ENCODE measurements at places on chromosomes 11 and 22. TPM values are rescaled to one million over a fixed set of nuclear protein-coding genes. Genes with fewer than 3 reads are reported as not detected.

- no peak for DNase-seq
Measured at GRCh38 chr11:113199866-113200265, 114.5 kb upstream of the TTC12 start.

- no peak for DNase-seq
Measured at GRCh38 chr22:20798974-20799373, 25.1 kb downstream of the SERPIND1 start.

- no peak for DNase-seq
Measured at GRCh38 chr11:6067502-6067901, 36.9 kb upstream of the OR56A1 start.

GRCh38 chr11:120608760-120609211 is 97.2 kb downstream of the GRIK4 start:
- DNase-seq = peak; percentile 40

DNA sequence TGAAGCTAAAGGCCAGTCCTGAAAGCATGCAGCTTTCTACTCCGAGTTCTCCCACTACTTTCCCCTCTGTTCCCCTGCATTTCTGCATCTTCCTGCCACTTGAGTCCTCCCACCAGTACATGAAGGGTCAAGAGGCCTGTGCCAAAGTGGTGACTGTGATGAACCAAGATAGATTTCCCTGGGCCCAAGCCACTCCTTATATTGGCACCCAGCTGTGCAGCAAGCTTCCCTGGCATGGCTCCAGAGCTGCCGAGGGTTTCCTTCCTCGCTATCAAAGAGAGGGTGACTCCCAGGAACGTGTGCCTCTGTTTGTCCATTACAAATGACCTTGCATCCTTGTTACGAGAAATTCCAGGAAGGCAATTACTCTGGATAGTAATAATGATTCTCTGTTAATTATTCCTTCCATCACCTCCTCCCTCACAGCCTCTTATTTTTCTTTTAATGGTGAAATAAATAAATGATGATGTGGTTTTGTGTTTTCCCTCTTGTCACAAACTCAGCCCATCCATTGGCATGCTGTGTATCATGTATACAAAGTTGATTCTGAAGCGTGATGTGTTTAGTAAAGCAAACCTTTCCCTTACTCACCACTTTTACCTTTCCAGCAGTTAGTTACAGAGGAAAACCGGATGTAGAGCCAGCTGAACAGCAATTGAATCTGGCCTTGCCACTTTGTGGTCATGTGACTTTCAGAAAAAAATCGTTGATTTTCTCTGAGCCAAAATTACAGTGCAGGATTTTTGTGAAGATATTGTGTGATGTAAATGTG is 8.3 kb downstream of the SRSF8 start:
- peak; percentile 77 for DNase-seq

PRR14L gene
- total RNA-seq = 17.7 TPM

GRCh38 chr22:25930788-25931310 is 188.9 kb downstream of the MYO18B start:
- no peak for DNase-seq

DNA sequence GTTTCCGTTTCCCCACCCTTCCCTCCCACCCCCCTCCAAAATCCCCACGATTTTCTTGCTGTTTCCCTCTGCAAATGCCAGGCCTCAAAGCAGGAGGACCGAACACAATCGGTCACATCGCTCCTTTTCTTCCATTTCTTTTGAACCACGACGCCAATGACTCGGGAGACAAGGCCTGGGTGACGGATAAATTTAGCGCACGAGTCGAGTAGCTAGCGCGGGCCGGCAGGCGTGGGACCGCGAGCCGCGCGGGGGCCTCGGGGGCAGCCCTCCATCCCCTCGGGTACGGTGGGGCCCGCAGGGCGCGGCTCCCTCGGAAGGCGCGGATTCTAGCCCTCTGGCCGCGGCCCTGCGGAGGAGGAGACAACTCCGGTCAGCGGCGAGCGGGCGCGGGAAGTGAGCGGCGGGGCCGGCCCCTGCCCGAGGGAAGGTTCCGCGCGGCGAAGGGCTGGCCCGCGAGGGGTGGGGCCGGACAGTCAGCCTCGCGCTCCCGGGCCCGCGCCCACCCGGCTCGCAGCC is 414 bp downstream of the JOSD1 start:
- peak; percentile 72 for DNase-seq

- DNase-seq = no peak
Measured at GRCh38 chr11:12642806-12643428, 31.3 kb upstream of the TEAD1 start.

DNA sequence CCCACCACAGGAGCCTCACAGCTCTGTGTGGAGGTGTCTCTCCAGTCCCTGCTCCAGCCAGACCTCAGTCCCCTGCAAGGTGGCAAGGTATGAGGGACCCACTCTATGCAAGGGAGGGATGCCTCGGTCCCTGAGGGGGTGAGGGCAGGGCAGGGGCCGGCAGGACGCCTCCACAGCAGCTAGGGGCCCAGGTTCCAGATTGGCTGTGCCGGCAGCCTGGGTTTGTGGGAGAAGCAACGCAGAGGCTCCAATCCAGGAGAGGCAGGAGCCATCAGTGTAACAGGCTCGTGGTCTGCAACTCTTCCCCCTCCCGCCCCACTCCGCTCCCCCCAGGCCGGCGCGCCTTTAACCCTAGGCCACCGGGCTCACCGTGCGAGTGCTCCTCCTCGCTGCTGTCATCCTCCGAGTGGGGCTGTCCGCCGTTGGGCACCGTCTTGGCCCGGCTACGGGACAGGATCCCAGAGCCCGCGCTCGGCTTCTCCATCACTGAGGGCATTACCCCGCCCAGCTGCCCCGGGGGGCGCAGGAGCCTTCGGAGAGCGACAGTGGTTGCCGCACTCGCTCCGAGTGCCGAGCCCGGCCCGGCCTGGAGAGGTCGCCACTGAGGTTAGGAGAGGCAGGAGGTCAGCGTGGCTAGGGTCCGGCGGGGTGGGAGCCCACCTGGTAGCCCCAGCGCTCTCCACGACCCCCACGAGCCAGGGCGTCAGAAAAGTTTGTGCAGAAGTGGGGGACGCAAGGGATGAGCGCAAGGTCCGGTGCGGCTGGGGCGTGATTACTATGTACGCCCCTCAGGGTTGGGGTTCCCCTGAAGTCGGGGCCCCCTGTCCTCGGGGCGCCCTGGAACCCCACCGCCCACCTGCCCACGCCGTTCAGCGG is 765 bp downstream of the RCOR2 start:
- DNase-seq = peak; percentile 56

DNA sequence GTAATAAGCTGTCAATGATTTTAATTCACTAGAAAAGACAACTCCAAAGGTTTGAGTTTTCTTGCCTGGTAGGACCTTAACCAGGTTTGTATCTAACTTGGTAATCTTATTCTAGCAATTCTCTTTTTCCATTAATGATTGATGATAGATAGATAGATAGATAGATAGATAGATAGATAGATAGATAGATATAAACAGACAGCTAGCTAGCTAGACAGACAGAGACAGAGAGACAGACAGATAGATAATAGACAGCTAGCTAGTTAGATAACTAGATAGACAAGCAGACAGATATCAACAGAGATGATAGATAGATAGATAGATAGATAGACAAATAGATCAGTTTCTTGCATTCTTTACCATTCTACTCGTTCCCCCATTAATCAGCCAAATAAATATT is 15.3 kb downstream of the TMPRSS6 start:
- no peak for DNase-seq

DNA sequence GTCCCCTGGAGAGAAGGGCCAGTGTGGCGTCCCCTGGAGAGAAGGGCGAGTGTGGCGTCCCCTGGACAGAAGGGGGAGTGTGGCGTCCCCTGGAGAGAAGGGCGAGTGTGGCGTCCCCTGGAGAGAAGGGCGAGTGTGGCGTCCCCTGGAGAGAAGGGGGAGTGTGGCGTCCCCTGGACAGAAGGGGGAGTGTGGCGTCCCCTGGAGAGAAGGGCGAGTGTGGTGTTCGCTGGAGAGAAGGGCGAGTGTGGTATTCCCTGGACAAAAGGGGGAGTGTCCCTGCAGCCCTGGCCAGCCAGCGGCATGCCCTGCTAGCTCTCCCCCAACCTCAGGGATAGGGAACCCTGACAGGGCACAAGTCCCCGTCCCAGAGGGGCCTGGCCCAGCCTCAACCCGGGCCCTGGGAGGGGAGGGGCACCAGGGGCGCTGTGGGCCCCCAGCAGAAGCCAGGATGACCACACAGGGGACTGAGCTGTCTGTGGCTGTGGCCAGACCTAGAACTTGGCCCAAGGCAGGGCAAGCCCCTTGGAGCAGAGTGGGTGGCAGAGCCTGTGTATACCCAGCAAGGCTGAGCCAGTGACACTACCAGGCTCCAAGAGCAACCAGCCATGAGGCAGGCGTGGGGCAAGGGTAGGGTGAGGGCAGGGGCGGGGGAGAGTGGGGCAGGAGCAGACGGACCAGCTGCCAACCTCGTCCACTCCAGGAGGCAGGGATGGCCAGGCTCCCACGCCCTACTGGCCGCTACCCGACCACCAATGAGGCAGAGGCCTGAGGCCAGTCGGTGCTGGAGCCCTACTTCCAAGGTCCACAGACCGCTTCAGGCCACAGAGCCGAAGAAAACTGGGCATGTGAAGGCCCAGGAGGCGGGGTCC is 4.2 kb downstream of the HRAS start:
- DNase-seq = no peak

DNA sequence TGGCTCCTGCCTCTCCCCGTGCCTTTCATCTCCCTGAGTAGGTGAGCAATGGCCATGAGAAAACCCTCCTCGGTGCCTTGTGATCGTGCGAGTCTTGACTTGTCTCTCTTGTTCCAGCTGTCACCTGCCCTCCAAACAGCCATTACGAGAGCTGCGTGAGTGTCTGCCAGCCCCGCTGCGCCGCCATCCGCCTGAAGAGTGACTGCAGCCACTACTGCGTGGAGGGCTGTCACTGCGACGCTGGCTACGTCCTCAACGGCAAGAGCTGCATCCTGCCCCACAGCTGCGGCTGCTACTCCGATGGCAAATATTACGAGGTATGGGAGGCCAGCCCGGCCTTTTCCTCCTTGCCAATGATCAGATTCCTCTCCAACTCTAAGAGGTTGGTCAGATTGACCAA is 51.7 kb downstream of the TECTA start:
- no peak for DNase-seq

KREMEN1 gene
- 44.7 TPM for total RNA-seq

GRCh38 chr22:31991102-31991839 is 46.9 kb downstream of the YWHAH start:
- DNase-seq = no peak

- no peak for DNase-seq
Measured at GRCh38 chr11:32173977-32174376, 83.1 kb downstream of the RCN1 start.

INPPL1 gene
- 101 TPM for total RNA-seq

APOBEC3F gene
- total RNA-seq = 6.4 TPM

SHANK2 gene
- 0.53 TPM for total RNA-seq

EXPH5 gene
- 1.1 TPM for total RNA-seq

- no peak for DNase-seq
Measured at GRCh38 chr22:20212754-20213699, 55.1 kb downstream of the RTN4R start.

DNA sequence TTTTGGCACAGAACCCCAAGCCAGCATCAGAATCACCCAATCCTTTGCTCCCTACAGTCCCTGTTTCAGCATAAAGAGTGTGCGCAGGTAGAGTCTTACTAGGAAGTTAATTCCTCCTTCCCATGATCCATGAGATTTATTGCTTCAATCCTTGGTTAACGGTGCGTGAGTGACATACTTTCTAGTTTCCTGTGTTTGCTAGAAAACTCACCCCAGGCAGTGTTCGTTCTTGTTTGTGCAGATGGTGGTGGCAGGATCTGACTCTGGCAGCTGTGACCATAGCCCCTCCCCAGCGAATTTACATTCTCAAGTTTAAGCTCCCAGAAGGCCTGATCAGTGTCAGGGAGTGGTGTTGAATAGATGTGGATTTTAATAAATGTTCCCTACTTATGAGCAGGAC is 106.7 kb upstream of the CCT8L2 start:
- DNase-seq = no peak

OR51S1 gene
- total RNA-seq = not detected

- no peak for DNase-seq
Measured at GRCh38 chr11:17742019-17742418, 7.4 kb downstream of the KCNC1 start.

DTX4 gene
- total RNA-seq = 1.4 TPM

DNA sequence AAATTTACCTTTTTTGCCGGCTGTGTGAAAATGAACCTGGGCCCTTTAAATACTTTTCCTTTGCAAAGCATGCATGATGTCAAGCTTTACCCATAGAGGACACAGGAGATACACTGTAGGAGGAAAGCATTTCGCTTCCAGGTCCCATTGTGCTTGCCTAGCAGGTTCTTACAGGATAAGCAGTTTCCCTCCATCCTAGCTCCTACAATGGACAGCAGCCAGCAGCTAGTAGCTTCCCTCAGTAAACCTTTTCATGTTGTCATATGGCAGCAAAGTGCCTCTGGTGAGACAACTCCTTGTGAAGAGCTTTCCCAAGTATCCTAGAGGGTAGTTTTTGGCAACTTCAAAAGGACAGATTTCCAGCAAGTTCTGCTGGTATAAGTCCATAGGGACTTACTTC is 78.4 kb downstream of the RBFOX2 start:
- no peak for DNase-seq

DNA sequence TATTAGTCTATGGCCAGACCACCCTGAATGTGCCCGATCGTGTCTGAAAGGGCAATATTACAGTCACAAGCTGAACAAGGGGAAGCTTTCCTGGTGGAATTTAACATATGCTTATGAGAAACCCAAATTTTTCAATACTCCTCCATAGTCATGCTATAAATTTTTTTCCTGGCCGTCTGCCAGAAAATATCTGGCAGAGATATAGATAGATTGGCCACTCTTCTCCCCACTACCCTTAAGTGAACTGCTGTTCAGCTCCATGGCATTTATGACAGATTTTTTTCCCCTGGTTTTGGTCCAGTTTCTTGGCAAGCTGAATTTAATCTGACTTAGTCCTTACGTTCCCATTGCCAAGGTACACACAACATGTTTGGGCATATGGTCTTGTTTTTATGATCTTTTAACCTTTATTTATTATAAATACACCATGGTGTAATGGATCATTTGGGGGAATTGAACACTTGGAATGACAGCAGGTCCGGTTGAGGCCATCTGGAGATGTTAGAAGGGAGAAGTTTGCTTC is 328.5 kb downstream of the CNTN5 start:
- DNase-seq = no peak

RIMBP3C gene
- total RNA-seq = not detected

DNA sequence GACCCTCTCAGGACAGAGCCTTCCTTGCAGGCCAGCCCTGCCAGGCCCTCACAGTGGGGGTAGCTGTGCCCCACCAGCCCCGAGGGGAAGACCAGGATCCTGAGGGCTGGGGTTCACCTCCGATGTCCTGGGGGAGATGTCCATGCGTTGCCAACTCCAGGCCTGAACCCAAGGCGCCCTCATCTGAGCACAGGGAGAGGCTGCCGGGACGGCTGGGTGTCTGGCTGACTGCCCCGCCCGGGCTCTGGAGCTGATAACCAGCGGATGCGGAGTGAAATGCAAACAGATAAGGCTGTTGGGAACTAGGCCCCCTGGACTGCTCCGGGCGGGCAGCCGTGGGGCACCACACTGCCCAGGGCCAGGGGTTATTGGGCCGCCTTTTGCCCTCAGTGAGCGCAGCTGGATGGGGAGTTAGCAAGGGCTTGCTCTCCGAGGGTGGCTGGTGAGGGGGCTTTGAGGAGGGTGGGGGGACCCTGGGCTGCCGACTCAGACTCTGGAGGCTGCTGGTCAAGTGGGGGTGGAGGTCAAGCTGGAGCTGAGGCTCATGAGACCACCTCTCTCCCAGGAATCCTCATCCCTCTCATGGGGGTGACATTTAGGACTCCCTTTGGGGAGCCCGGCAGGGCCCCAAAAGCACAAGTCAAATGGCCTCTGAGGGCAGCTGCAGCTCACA is 5.6 kb upstream of the MUC6 start:
- DNase-seq = peak; percentile 18
